ENCODE measurements at places on chromosomes 4 and X.

DNA sequence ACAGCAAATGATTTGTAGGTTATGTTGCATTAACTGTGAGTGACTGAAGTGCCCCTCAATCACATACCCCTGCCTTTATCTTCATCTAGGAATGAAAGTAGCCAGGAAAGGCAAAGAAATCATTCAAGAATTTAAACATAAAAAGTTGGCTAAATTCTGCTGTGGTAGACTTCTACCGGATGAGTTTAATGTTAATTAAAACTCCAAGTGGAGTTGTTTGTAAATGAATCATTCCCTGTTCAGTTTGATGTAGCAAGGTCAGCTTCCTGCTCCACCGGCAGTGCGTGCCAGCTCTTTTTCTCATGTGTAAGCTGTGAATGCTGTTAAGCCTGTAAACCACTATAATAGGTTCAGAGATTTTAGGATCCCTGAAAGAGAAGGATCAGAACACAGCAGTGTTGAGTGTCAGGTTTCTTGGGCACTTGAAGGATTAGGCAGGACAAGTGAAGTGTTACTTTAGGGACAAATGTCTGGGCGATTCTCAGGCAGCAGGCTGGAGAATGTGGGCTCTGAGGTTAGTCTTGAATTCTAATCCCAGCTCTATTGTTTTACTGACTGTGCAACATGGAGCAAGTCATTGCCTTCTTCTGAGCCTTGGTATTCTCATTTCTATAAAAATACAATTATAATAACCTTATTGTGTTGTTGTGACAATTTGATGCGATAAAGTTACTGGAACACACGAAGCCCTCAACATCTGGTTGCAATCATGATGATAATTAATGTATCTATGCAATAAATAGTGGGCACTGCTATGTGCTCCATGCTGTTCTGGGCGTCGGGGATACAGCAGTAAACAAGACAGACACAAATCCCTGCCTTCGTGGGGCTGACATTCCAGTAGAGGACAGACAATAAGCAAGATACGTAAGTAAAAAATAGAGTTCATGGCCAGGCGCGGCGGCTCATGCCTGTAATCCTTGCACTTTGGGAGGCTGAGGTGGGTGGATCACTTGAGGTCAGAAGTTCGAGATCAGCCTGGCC, 112.0 kb downstream of the SHROOM3 start:
- DNase-seq = no peak

DNA sequence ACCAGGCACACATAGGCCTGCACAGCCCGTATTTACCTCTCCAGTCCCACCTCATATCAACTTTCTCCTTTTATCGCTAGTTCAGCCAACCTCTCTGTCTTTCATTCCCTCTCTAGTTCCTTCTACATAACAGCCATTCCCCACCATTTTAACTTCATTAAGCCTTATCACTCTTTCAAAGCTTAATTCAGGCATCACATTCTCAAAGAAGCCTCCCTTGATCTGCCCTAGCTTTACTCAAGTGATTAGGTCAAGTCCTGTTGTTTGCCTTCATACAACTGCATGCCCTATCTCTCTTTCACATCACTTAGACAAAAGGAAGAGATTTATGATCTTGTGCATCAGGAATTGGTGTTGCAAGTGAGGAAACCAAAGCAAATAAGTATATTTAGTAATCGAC, 74.2 kb downstream of the ALPK1 start:
- no peak for DNase-seq

- DNase-seq = no peak
These were observed 71.3 kb downstream of the PRPS1 start for GRCh38 chrX:107699616-107700015.

- no peak for DNase-seq
These were observed 23.1 kb downstream of the ATP11C start for GRCh38 chrX:139909712-139910111.
